ENCODE measurements at places on chromosomes 16 and 17. TPM values are rescaled to one million over a fixed set of nuclear protein-coding genes. Genes with fewer than 3 reads are reported as not detected.

CDH1 gene
- 83.0 TPM for total RNA-seq

CACNG1 gene
- 5.4 TPM for total RNA-seq

RNU2-1 gene
- not detected for total RNA-seq

FAM20A gene
- 4.7 TPM for total RNA-seq

RAMP2 gene
- total RNA-seq: 16.4 TPM

PRAC1 gene
- total RNA-seq: not detected

CTRB1 gene
- not detected for total RNA-seq

PERCC1 gene
- total RNA-seq: not detected

TP53TG3F gene
- total RNA-seq: not detected

PPY gene
- not detected for total RNA-seq

ZPBP2 gene
- not detected for total RNA-seq

- DNase-seq: no peak
These were observed 153.5 kb upstream of the FOXF1 start for GRCh38 chr16:86356804-86357203.

GRCh38 chr17:44960691-44961090 is 7.4 kb downstream of the C1QL1 start:
- no peak for DNase-seq

DNA sequence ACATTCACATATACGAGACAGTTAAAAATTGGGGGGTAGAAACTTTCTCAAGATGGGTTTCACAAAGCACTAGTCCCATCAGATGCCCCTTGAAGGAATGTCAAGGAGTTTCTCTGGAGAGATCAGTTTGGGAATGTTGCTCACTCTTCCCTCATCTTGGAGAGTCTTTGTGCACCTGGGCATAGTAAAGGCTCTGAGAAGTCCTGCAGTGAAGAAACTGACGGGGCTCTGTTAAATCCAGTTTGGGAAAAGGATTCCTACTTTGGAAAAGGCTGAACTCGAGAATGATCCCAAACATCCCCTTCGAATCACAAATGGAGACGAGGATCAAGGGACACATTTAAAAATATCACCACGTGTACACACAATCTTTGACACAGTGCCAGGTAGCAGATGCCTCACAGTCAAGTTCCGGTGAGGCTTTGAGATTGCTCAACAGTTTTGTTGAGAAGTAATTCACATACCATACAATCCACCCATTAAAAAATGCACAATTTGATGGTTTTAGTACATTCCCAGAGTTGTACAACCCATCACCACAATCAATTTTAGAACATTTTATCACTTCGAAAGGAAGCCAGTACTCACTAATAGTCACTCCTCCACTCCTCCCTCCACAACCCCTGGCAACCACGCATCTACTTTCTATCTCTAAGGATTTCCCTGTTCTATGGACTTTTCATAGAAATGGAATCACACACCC is 203.4 kb upstream of the FOXF1 start:
- no peak for DNase-seq

- DNase-seq: no peak
These were observed 54.9 kb upstream of the GPRC5B start for GRCh38 chr16:19939553-19939952.

DNA sequence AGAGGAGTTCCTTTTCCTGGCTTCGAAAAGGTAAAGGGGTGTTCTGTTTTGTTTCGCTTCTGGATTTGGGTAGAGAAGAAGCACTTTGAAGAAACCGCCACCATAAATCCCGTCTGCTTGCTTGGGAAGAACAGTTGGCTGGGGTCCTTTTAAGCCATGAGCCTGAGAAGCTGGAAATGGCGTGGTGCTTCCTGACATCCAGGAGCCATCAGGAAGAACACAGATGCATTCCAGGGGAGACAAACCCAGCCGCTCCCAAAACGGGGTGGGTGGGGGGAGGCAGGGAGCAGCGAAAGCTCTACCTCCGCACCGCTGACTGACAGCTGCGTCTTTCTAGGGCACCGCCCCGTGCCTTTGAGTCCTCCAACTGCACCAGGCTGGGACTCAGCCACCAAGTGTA is 91.6 kb downstream of the ZDHHC7 start:
- no peak for DNase-seq

DNA sequence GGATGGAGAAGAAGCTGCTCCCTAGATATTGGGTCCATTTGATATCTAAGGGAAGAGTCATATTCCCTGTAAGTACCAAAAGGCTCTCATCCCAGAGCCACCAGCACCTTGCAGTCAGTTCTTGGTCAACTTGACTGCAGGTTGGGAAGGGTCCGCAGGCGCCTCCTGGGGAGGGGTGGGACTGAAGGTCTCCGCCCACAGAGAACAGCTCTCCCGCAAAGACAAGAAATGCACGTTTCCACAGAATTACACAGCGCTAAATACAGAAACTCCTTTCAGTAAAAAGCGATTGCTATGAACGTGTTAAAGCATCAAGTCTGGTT is 864 bp upstream of the CTCF start:
- peak; percentile 71 for DNase-seq

GRCh38 chr16:81484908-81485624 is 40.5 kb downstream of the CMIP start:
- no peak for DNase-seq

DNA sequence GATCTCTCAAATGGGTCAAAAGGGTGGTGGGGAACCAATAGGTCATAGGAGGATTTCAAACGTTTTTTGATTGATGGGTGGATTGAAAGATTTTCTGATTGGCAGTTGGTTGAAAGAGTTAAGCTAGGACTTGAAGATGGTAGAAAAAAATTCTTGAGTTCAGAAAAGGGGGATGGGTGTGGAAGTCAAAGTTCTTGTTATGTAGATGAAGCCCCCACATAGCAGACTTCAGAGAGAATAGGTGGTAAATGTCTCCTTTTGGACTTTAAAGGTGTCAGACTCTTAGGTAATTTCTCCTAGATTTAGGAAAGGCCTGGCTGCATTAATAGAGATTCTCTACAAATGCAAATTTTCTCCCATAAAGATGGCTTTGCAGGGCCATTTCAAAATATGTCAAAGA is 163.3 kb downstream of the HS3ST4 start:
- DNase-seq: no peak

GRCh38 chr17:81838753-81839255 is 4.0 kb upstream of the PPP1R27 start:
- no peak for DNase-seq
